Body of pancreas (tissue), 4 donors: ENCODE measurements at places on chromosomes 7 and 10. TPM values are rescaled to one million over a fixed set of nuclear protein-coding genes. Genes with fewer than 3 reads are reported as not detected.

ANKRD2 gene
- total RNA-seq = not detected

GRCh38 chr7:40299097-40299496 is 164.3 kb downstream of the SUGCT start:
- no peak for DNase-seq

ZNF365 gene
- total RNA-seq = 1.0 TPM

DNA sequence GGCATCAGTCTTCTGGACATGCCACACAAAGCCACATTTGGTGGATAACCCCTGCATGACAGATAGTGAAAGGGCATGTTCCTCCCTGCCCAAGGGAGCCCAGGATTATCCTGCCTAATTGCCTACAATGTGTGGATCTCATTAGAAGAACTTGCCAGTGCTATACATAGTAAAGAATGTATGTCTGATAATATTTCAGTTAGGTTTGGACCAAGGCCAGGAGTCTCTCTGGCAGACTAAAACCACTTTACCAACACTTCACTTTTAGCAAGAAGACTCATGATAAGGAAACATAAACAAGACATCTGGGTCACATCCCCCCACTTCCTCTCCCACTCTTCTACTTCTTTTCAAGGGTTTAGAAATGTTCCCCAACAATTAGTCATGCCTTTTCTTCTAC is 196.7 kb downstream of the MTERF1 start:
- no peak for DNase-seq

DNA sequence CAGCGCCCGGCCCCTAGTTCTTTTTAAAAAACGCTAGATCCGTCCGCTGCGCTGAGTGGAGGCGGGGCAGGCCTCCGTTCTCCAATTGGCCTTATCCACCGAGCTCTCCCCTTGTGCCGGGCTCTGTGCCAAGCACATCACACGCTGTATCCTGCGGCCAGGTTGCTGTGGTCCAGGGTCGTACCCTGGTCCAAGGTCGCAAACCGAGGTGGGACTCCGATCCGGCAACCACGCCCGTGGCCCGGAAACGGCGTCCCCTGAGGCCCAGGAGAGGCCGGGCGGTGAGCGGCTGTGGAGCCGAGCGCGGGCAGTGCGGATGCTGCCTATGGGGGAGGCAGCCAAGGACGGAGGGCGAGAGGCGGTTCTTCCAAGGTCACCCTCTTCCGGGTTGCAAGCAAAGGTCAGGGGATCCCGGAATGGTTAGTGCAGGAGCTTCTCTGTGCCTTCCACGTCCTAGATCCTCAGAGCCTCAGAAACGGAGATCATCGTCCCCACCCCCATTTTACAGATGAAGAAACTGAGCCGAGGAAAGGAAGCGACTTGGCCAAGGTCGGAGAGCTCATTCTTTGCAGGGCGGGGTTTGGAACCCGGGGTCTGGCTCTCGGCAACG is 72.4 kb upstream of the LRRC4 start:
- DNase-seq = peak; percentile 43

- DNase-seq = no peak
Measured at GRCh38 chr7:16811551-16811950, 6.8 kb upstream of the AGR2 start.

- DNase-seq = no peak
Measured at GRCh38 chr7:149297034-149297755, 35.2 kb downstream of the ZNF783 start.

TMEM72 gene
- 10.2 TPM for total RNA-seq

GRCh38 chr7:13454916-13455592 is 534.4 kb downstream of the ETV1 start:
- DNase-seq = no peak

DNA sequence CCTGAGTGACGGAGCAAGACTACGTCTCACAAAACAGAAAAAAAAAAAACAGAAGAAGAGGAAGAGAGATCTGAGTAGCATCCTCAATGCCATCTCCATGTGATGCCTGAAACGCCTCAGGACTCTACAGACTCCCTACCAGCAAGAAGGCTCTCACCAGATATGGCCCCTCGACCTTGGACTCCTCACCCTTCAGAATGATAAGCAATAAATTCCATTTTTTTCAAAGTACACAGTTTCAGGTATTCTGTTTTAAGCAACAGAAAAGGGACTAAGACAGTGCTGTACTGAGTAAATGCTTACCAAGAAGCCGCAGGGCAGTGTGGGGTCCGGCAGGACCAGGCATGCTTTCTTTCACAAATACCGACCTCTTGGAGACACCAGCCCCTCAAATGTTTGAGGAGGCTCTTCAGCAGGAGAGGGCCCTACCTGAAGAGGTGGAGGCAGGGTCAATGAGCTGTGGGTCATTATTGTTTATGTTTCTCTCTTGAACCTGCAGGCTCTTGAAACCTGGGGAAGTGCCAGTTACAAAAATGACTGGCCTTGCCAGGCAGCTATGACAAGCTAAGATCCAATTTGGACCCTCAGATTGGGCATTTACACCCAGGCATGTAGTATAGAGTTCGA is 204.1 kb upstream of the LYZL1 start:
- no peak for DNase-seq

DNA sequence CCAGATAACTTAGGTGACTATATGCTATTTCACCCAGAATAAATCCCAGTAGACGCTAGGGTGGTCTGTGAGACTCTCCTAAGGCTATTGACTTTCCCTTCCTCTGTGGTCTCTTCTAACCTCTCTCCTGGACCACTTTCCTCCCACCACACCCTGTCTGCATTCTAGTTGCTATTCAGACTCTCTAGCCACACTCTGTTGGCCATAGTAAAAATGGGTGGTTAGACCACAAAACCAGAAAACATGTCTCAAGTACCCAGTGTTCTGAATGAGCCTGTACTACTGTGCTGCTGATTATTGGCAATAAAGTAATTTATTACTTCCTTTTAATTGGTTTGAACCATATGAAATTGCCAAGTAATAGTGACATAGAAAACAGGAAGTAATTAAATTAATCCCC is 240.8 kb downstream of the KIF20B start:
- DNase-seq = no peak

DNA sequence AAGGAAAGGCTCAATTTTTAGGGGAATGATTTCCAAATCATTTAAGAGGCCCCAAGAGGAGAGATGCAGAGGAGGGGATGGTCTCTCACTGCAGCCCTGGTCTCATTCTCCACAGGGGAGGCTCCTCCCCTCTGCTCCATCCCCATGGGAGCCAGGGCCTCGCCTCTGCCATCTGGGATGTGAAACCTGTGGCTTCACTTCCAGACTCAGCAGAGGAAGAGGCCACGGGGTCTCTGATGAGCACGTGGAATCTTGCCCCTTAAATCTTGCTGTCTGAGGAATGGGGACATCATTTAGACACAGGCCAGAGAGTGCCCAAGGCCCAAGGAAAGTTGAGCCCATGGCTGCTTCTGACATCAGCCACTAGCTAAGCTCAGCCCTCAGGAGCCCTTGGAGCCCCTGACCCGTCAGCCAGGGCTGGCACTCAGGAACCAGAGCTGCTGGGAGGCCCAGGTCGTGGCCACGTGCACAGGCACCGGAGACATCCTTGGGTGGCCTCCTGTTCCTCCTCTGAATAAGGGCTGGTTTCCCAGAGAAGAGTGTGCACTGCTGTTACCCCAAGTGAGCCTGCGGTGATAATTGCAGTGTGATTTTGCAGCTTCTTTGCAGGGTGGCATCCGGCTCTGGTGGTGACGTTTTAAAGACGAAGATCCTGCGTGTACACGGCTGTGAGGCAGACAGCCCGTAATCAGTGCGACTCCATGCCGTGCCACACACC is 50.5 kb downstream of the VIPR2 start:
- no peak for DNase-seq

DNA sequence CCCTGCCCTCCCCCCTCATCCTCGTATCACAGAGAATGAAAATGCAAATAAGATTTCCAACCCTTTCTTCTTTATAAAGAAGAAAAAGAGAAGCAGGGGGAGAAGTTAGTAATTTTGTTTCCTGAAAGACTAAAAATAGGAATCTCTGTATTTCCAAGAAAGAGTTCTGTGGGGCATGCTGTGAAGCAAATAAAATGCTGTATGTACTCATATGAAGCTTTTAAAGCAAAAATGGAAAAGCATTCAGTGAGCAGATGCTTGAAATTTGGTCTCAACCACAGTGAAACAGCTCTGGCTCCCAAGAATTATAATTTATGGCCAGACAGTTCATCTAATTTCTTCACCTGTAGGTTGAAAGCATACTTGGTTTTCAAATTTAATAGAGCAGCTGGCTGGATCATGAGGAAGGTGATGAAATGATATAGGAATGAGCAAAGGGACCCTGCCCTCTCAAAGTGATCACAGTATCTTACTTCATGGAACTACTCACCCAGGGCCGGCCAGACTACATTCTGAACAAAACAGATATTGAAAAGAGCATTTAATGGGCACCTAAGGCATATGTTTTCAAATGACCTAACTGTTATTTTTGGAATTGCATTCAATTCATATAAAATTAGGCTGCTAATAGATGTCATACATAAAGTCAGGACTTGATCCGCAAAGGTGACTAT is 31.4 kb downstream of the SVIL start:
- no peak for DNase-seq

SAP25 gene
- total RNA-seq = not detected

DNA sequence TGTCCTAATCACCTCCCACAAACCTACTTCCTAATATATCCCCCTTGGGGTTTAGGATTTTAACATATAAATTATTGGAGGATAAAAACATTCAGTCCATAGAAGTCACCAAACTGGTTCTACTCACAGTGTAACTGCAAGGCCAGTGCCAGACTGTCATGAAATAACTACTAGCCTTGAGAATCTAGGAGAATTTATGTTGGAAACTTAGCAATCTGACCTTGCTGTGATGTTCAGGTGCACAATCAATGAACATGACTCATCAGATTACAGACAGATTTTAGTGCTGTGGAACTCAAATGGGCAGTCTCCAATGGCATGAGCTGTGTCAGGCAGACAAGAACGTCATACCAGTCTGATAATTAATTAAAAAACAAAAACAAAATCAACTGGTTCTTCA is 571.4 kb upstream of the IGFBP3 start:
- no peak for DNase-seq

GRCh38 chr7:37441816-37442215 is 6.8 kb downstream of the ELMO1 start:
- no peak for DNase-seq

LRMDA gene
- total RNA-seq = 12.2 TPM

MYL10 gene
- total RNA-seq = not detected

GRCh38 chr7:70694971-70695794 is 436.8 kb upstream of the GALNT17 start:
- no peak for DNase-seq

GRCh38 chr10:615583-616152 is 73.8 kb downstream of the DIP2C start:
- no peak for DNase-seq
